ENCODE measurements at places on chromosomes 7 and 10. TPM values are rescaled to one million over a fixed set of nuclear protein-coding genes. Genes with fewer than 3 reads are reported as not detected.

The CRYGN gene
- 0.16 TPM for total RNA-seq

The C10orf62 gene
- total RNA-seq = not detected

The BMS1 gene
- 15.4 TPM for total RNA-seq

The GRID2IP gene
- 0.32 TPM for total RNA-seq

The VAX1 gene
- total RNA-seq = not detected

The MMD2 gene
- total RNA-seq = 0.11 TPM

The ZNF12 gene
- 48.9 TPM for total RNA-seq

The LRRC18 gene
- total RNA-seq = 0.32 TPM
